ENCODE measurements at places on chromosomes 16 and 17.

DNA sequence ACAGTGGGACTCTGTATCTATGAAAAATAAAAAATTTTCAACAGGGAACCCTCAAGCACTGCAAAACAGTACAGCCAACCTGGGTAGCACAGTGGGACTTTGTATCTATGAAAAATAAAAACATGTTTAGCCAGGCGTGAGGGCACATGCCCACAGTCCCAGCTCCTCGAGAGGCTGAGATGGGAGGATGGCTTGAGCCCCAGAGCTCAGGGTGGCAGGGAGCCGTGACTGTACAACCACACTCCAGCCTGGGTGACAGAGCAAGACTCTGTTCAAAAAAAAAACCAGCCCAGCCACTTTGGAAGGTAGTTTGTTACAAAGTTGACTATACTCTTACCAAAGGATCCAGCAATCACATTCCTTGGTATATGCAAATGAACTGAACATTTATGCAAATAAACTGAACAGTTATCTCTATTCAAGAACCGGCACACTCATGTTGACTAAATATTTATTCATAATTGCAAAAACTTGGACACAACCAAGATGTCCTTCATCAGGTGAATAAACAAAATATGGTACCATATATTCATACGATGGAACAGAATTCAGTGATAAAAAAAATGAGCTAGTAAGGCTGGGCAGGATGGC, 5.2 kb downstream of the RPH3AL start:
- no peak for DNase-seq

DNA sequence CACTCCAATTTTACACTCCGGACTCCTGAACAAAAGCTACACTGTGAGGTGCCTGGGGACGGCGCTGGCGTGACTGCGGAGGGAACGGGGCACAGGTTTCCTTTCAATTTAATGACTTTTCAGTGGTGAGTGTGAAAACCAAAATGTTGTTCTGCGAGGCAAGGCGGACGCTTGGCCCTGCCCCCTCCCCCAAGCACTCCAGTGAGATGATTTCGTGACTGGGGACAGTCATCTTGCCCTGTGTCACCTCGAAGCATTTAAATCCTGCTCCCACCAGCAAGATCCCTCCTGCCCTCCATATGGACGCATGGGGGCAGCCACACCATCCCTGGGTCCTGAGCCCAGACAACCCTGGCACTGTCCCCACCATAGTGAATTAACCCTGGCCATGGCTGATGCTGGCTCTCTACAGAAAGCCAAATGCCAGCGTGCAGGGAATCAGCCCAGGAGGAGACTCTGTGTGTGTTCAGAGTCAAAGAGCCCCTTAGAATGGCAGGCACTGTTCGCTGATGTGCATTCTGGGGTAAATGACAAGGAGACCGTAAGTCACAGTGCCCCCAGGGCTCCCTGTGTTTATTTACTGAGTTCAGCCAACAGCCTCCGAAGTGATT, 41.0 kb downstream of the C16orf95 start:
- DNase-seq = peak; percentile 20

GRCh38 chr17:78343187-78343542, 16.7 kb downstream of the SOCS3 start:
- DNase-seq = no peak

DNA sequence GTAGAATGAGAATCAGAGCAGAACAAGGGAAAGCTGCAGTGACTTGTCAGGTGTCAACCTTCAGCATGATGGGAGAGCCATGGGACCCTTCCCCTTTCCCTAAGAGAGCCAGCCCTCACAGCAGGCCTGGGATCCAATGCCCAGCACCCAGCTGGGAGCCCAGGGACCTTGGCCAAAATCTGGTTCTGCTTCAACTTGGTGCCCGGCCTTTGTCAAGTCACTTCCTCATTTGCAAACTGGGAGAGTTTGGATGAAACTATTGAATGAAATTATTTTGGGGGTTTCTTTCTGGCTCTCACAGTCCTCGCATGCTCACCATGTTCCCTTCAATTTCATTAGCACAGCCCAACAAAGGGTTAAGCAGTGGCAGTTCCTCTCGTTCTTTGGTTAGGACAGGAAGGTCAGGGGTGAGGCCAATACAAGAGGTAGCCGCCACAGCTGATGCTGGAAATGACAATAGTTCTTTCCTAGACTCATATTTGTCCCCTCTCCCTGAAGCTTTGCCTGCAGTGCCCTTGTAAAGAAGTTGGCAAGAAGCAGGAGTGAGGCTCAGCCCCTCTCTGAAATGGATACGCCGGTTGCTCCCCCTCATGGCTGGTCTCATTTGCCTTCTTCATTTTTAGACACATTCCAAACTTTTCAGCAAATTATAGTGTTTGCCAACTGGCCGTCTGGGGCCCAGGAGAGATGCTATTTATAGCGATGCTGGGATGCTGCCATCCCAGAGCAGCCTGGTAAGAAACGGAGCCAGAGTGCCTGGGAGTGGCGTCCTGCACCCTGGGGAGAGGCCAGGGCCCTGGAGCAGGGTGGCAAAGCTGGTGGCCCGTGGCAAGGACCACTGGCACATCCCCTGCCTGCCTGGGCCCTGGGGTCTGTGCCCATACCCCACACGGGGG, 34.5 kb upstream of the MEOX1 start:
- DNase-seq = no peak

- DNase-seq = no peak
Observed at GRCh38 chr17:79413611-79414010, 197.2 kb downstream of the RBFOX3 start.

DNA sequence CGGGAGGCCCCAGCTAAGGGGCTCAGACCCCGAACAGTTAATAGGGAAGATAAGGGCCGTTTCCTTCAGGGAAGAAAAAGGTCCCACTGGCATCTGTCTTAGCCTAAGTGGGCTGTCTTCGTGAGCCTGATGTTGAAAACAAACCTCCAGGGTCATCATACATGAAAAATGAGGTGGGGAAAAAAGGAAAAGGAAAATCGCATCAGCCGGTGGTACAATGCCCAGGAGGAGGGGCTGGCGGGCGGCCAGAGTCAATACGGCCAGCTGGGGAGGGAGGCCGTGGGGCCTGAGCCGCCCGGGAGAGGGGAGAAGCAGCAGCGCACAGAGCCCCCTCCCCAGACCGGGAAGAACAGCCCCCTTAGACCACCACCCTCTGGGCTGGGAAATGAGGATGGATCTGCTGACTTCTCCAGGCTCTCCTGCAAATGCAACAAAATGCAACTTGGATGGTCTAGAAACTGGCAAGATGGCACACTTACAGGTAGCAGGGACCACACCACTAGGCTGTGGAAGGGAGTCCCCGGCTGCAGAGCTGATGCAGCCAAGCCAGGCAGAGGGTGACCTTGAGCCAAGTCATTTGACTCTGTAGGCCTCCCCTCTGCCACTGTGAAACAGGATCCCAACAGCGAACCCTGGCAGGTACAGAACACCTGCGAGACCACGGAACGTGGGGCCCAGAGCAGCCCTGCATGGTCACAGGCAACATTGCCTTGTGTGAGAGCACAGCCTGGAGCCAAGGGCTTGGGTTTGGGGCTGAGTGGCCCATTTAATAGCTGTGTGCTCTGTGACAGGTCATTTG, 448.5 kb downstream of the SOX9 start:
- DNase-seq = no peak

DNA sequence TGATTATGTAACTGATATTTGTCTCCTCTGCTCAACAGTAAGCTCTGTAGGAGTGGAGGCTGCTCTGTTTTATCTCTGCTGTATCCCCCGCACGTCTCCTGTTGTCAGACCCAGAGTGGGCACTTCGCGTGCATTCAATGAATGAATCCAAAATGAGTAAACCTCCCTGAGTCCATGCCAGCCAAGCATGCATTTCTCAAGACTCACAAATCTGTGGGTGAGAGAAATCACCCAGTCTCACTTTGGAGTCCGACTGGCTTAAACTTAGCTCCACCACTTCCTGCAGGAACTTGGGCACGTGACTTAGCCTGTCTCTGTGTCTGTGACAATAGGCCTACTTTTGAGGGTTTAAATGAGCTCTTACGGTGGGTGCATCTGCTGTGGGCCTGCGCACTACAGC, 3.7 kb downstream of the PNPO start:
- DNase-seq = no peak
